ENCODE measurements at places on chromosomes 16 and 17.
A peak's percentile ranks its signal among the peaks of the same experiment; 100 is the strongest.

- DNase-seq, result no peak
These were observed 6.7 kb downstream of the FAM117A start for GRCh38 chr17:49757151-49757777.

DNA sequence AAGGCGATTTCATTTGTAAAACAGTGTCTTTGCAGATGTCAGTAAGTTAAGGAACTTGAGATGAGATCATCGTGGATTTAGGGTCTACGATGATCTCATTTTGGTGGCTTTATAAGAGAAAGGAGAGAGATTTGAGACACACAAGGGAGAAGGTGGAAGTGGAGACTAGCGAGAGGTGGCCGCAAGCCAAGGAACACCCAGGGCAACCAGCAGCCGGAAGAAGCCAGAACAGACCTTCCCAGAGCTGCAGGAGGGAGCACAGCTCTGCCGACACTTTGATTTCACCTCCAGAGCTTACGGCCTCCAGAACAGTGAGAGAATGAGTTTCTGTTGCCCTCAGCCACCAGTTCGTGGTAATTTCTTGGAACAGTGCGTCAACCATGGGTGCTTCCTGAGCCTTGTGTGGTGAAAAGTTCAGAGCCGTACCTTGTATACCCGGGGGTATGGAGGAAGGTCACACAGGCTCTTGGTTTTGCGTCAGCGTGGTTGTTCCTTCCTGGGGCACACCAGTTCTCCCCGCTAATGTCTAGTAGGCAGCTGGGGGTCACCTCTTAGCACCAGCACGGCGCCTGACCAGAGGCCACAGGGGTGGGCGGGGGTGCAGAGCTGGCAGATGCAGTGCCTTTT is 12.9 kb upstream of the SEC14L1 start:
- peak; percentile 73 for DNase-seq

GRCh38 chr16:90018297-90018651 is 982 bp downstream of the DBNDD1 start:
- no peak for DNase-seq

DNA sequence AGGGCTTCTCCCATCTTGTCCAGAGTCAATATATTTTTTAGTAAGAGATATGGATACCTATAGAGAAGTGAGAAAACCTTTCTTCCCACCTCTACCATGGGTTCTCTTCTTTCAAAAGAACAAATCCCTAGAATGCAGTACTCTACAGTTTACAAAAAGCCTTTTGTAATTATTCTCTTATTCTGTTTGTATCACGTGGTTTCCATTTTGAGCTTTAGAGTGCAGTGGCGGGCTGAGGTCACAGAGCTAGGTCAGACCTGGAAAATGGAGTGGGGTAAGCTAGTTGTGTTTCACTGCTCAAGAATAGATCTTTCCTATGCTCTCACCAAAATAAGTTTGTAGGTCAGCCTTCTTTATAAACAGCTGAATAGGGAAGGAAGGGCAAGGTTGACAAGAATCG is 85.3 kb upstream of the MAF start:
- DNase-seq, result no peak
